ENCODE measurements at places on chromosomes 5 and 9. TPM values are rescaled to one million over a fixed set of nuclear protein-coding genes. Genes with fewer than 3 reads are reported as not detected.

TRUB2 gene
- total RNA-seq, result 32.2 TPM

ZCCHC7 gene
- total RNA-seq, result 6.5 TPM

CDKN2A gene
- total RNA-seq, result 293 TPM

GFRA3 gene
- not detected for total RNA-seq

SLC23A1 gene
- not detected for total RNA-seq

IL11RA gene
- total RNA-seq, result 8.3 TPM

ACOT12 gene
- total RNA-seq, result not detected

ELAVL2 gene
- total RNA-seq, result 10.9 TPM

PCSK1 gene
- total RNA-seq, result not detected

CAVIN4 gene
- total RNA-seq, result 0.95 TPM

SPATA31D4 gene
- total RNA-seq, result not detected

PTGER4 gene
- total RNA-seq, result 48.5 TPM

PAPPA gene
- not detected for total RNA-seq

DNA sequence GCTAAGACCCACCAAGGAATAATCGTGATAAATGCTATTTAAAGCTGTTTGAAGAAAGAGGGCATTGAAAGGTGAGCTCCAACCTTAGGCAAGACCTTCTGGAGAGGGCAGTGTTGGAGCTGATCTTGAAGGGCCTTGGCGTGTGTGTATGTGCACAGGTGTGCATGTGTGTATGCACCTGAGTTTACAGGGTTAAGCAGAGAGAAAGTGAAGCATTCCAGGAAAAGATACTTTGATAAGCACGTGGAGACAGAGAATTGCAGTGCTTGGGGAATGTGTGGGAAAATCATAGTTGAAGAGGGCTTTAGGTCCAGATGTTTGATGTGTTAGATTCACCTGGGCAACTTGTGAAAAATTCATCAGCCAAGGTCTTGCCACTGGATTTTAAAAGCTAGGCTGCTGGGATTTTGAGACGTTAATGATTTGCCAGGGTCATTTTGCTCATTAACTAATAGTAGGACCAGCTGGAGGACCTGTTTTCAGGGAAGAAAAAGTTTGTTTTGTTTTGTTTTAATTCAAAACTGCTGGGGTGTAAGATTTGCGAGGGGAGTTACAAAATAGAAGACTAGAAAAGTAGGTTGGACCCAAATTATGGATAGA lies 78.3 kb upstream of the ANKRD55 start:
- no peak for DNase-seq
- no peaks in the 10 kb centered on the region for H3K27me3 ChIP-seq
- H3K36me3 ChIP-seq, result no peaks in the 10 kb centered on the region
- no peak overlapping the region for H3K4me3 ChIP-seq

GRCh38 chr5:104928906-104929520 lies 1366.4 kb upstream of the NUDT12 start:
- DNase-seq, result no peak
- no peaks in the 10 kb centered on the region for H3K36me3 ChIP-seq

GRCh38 chr5:116675626-116675910 lies 100.9 kb upstream of the SEMA6A start:
- H3K4me1 ChIP-seq, result no peaks in the 10 kb centered on the region
- no peaks in the 10 kb centered on the region for H3K27me3 ChIP-seq
- H3K36me3 ChIP-seq, result no peaks in the 10 kb centered on the region
- H3K4me3 ChIP-seq, result no peak overlapping the region
- no peak overlapping the region for H3K27ac ChIP-seq
- DNase-seq, result no peak

DNA sequence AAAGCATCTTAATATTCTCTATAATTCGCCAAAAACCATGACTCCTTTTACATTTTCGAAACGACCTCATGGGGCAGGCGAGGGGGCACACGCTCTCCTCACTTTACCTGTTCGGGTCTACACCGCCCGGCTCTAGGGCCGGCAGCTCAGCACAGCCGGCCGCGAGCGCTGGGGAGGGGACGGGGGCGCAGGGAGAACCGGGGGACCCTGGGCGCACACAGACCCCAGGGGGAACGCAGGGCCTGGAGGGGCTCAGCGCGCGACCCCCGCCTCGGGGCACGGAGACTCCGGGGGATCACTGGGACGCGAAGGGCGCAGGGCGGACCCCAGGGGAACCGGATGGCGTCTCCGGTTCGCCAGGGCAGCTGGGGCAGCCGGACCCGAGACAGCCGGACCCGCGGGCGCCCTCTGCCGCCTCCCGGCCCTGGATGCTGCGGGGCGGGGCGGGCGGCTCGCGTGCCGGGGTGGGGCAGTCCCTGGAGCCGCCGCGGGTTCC lies at the start of gene AHRR:
TSS of gene AHRR (plus strand) at position 485 of the 496 bp plus-strand sequence. CDS start 22,189 bp downstream, outside the sequence.
- no peak within 1 kb of the TSS for H3K27ac ChIP-seq
- no peaks in the 10 kb centered on the region for H3K36me3 ChIP-seq
- peak; percentile 75 for DNase-seq
- peak within 1 kb of the TSS; percentile 95 for H3K4me3 ChIP-seq

GRCh38 chr9:89891221-89891590 lies 286.4 kb downstream of the GADD45G start:
- no peak for DNase-seq
- no peaks in the 10 kb centered on the region for H3K36me3 ChIP-seq
- H3K27ac ChIP-seq, result no peak overlapping the region
- no peaks in the 10 kb centered on the region for H3K4me1 ChIP-seq
- no peaks in the 10 kb centered on the region for H3K27me3 ChIP-seq

GRCh38 chr9:136052991-136053756 lies 41.9 kb downstream of the NACC2 start:
- H3K27me3 ChIP-seq, result no peaks in the 10 kb centered on the region
- peaks cover 17% of the 10 kb centered on the region for H3K4me1 ChIP-seq
- peak overlapping the region; percentile 79 for H3K27ac ChIP-seq
- no peak for DNase-seq
- H3K36me3 ChIP-seq, result no peaks in the 10 kb centered on the region

DNA sequence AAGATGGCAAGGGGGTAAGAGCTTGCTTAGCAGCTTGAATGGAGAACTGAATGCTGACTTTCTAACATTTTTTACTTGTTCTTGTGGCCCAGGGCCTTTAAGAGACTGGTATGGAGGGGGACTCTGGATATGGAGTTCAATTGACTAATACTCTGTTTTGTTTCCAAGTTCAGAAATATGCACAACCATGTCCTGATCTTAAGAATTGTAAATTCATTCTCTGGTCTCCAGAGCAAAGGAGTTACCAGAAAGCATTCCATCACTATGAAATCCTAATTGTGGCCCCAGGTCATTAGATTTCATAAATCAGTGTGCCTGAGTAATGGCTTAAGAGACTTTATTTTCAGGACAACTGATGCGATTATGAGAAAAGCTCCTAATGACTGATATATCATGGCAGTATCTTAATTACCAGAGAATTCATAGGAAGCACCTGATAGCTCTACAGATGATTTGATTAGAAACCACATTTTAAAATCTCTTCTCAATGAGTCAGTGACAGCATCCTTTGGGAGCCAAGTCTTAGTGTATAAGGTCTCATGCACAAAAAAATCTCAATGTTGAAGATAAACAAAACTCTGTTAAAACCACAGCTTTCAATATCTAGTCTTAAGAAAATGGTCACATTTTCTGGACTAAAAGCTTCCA lies 613.6 kb upstream of the KLF4 start:
- no peak overlapping the region for H3K4me3 ChIP-seq
- H3K4me1 ChIP-seq, result 0 out of 2 replicates have a peak, but pooled peaks cover 4% of the 10 kb centered on the region
- H3K36me3 ChIP-seq, result no peaks in the 10 kb centered on the region
- no peak overlapping the region for H3K27ac ChIP-seq

GRCh38 chr5:28473531-28474107 lies 1435.2 kb upstream of the CDH9 start:
- no peaks in the 10 kb centered on the region for H3K4me1 ChIP-seq
- no peak overlapping the region for H3K27ac ChIP-seq
- no peak overlapping the region for H3K4me3 ChIP-seq
- no peaks in the 10 kb centered on the region for H3K27me3 ChIP-seq
- peak; percentile 75 for DNase-seq

GRCh38 chr9:68898781-68899439 lies 115.0 kb downstream of the PRKACG start:
- peaks cover 54% of the 10 kb centered on the region for H3K27me3 ChIP-seq
- no peaks in the 10 kb centered on the region for H3K36me3 ChIP-seq
- no peak overlapping the region for H3K4me3 ChIP-seq

- no peak overlapping the region for H3K27ac ChIP-seq
- DNase-seq, result no peak
- no peaks in the 10 kb centered on the region for H3K4me1 ChIP-seq
- no peaks in the 10 kb centered on the region for H3K27me3 ChIP-seq
- no peak overlapping the region for H3K4me3 ChIP-seq
Measured at GRCh38 chr9:88814577-88814976, 176.7 kb upstream of the S1PR3 start.

DNA sequence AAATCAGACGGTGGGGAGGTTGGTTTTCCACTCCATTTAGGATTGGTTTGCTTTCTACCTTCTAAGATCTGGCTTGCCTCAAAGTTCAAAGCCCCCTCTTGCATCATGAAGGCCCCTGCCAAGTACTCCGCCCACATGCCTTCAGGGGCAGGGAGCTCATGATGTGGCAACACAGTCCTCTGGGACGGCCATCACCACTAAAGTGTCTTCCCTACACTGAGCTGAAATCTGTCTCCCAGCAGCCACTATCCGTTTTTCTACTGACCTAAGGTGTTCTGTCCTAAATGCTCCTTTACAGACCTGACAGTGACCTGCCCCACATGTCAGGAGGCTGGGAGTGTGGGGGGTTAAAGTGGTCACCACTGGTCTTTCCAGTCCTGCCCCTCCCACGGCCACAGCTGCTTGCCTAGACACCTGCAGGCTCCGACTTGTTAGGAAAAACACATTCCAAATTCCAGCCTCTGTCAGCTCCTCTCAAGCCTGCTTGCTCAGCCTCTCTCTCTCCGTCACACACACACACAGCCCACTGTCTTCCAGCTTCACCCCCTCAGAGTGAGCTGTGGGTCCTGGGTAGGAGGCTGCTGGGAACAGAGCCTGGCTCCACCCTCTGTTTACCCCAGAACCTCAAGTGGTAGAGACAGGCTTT lies 44.9 kb downstream of the SHB start:
- DNase-seq, result no peak
- peaks cover 11% of the 10 kb centered on the region for H3K36me3 ChIP-seq
- H3K27me3 ChIP-seq, result no peaks in the 10 kb centered on the region
- H3K4me1 ChIP-seq, result peaks cover 92% of the 10 kb centered on the region

DNA sequence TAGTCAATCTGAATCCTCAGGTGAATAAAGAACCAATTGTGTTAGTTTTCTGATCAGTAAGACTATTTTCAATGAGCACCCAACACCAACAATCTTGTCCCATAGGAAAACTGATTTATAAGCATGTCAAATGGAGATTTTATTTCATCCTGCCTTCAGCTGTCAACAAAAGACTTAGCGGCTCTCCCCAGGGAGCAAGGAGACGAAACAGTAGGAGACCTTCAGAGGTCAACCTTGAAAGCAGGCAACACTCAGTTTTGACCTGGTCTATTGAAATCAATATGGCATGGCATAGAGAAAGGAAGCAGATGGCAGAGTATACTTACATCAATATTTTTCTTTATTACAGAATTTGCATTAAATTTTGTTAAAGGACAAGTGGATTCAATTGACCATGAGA lies 34.1 kb downstream of the ZNF622 start:
- no peaks in the 10 kb centered on the region for H3K4me1 ChIP-seq
- DNase-seq, result no peak
- peaks cover 51% of the 10 kb centered on the region for H3K27me3 ChIP-seq
- H3K4me3 ChIP-seq, result no peak overlapping the region
- H3K27ac ChIP-seq, result no peak overlapping the region

- no peaks in the 10 kb centered on the region for H3K27me3 ChIP-seq
- H3K27ac ChIP-seq, result no peak overlapping the region
- H3K4me3 ChIP-seq, result no peak overlapping the region
Measured at GRCh38 chr5:108588323-108588722, 159.4 kb upstream of the FER start.

DNA sequence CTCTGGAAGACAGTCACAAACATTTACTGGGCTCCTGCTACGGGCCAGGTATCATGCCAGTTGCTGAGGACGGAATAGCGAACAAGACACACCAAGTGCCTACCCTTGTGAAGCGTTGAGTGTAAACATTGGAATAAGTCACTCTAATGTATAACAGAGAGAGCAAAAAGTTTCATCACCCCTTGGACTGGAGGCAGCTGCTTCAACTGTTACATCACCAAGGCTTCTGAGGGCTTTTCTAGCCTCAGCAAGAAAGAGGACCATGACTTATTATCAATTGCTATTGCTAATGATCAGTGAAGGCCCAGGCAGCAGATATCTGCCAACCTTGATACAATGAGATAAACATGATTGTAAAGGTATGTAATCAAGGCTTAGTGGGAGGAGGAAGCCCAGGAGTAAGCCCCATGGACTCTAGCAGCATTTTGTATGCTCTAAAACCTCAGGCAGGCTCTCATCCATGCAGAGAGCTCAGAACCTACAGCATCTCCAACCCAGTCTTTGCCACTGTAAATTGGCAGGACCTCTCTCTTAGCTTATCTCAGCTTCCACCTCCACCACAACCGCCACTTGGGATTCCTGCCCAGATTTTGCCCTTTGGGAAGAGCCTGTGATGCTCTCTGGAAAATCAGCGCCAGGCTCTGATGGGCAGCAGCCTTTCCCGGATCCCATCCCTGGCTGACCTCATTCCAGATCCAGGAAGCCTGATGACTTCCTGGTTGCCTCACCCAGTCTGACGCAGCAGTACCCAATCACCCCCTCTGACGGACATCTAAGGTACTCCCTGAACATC lies 54.5 kb downstream of the ADAM19 start:
- H3K27me3 ChIP-seq, result no peaks in the 10 kb centered on the region
- H3K4me1 ChIP-seq, result peaks cover 18% of the 10 kb centered on the region
- no peak for DNase-seq
- no peak overlapping the region for H3K27ac ChIP-seq
- peaks cover 68% of the 10 kb centered on the region for H3K36me3 ChIP-seq
- H3K4me3 ChIP-seq, result no peak overlapping the region

GRCh38 chr9:14903040-14903439 lies 7.2 kb downstream of the FREM1 start:
- no peak overlapping the region for H3K27ac ChIP-seq
- no peak overlapping the region for H3K4me3 ChIP-seq
- no peak for DNase-seq
- H3K27me3 ChIP-seq, result no peaks in the 10 kb centered on the region

GRCh38 chr5:93294199-93294598 lies 286.8 kb downstream of the NR2F1-AS1 start:
- DNase-seq, result peak; percentile 94
- no peak overlapping the region for H3K4me3 ChIP-seq
- H3K36me3 ChIP-seq, result no peaks in the 10 kb centered on the region
- peaks cover 32% of the 10 kb centered on the region for H3K4me1 ChIP-seq
- H3K27ac ChIP-seq, result peak overlapping the region; percentile 44

DNA sequence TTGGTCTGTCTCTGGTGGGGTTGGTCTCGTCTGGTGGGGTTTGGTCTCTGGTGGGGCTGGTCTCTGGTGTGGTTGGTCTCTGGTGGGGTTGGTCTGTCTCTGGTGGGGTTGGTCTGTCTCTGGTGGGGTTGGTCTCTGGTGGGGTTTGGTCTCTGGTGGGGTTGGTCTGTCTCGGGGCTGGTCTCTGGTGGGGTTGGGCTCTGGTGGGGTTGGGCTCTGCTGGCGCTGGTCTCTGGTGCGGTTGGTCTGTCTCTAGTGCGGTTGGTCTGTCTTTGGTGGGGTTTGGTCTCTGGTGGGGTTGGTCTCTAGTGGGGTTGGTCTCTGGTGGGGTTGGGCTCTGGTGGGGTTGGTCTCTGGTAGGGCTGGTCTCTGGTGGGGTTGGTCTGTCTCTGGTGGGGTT lies 16.3 kb upstream of the CD74 start:
- DNase-seq, result no peak
- H3K4me1 ChIP-seq, result no peaks in the 10 kb centered on the region
- no peaks in the 10 kb centered on the region for H3K36me3 ChIP-seq
- H3K27ac ChIP-seq, result no peak overlapping the region

Data from PC-3 (cell line).